Activated T-helper 9 cell treated with anti-CD3 and anti-CD28 coated beads, Interleukin-2, amount 50 U/mL, for 16 hours (primary cell): ENCODE measurements at places on chromosomes 2 and 18.

DNA sequence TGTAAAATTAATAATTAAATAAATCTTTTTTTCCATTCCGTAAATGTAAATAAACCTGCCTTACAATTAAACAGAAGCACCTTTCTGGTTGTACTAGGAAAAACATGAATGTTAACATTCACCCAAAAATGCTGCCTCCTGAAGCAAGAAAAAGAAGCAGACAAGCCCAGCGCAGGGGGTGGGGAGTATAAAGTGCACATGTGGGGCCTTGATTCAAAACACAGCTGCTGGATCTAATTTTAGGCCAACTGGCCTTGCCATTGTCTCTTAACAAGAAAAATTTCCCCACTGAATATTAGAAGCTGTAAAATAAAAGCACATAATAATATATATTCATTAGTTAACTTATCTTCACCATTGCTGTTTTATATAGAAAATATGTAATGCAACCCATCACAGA is 28.3 kb downstream of the TCF4 start:
- no peak for DNase-seq

DNA sequence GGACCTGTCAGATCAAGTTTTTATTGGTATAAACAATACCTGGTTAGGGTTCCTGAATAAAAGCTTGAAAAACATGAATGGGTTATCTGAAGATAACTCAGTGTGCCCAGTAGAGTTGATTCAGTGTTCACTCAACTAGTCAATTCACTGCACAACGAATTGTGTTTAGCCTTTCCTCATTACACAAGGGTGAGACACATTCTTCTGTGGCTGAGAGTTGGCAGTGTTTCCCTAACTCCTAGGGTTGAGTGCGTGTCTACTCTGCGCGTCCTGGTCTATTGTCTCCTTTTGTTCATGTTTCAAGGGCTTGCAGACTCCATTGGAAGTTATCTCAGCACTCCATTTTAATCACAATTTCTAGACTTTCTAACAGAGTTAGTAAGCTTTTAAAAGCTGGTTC is 32.8 kb upstream of the TMEM178A start:
- DNase-seq, result no peak

DNA sequence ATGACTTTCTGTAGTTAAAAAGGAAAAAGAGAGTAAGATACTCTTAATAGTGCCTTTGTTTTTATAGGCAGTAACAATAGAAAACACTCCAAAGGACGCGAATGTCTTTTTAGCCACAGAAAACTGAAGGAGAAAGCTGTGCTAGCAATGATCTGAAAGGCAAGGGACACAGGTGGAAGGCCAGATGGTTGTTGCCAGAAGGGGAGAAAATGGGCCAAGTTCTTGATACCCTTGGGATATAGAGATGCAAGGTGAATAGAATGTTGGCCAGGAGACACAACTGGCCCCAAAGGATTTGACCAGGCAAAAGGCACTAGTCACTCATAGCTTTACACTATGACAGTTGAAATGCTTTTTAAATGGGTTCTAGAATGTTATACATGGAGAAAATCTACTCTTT is 180.0 kb downstream of the NRXN1 start:
- no peak for DNase-seq

GRCh38 chr2:146246002-146246735 is 1598.7 kb upstream of the ACVR2A start:
- no peak for DNase-seq

DNA sequence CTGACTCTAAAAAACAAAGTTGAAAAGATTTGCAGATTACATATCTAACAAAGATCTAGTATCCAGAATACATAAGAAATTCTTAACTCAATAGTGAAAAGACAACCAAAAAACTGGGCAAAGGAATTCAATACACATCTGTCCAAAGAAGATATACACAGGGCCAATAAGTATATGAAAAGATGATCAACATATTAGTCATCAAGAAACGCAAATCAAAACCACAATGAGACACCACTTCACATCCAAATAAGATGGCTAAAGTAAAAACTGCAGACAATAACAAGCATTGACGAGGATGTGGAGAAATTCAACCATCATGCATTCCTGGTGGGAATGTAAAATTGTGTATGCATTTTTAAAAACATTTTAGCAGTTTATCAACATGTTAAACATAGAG is 256.0 kb downstream of the EIPR1 start:
- DNase-seq, result no peak

- no peak for DNase-seq
Measured at GRCh38 chr18:32237049-32237448, 47.2 kb downstream of the MEP1B start.

DNA sequence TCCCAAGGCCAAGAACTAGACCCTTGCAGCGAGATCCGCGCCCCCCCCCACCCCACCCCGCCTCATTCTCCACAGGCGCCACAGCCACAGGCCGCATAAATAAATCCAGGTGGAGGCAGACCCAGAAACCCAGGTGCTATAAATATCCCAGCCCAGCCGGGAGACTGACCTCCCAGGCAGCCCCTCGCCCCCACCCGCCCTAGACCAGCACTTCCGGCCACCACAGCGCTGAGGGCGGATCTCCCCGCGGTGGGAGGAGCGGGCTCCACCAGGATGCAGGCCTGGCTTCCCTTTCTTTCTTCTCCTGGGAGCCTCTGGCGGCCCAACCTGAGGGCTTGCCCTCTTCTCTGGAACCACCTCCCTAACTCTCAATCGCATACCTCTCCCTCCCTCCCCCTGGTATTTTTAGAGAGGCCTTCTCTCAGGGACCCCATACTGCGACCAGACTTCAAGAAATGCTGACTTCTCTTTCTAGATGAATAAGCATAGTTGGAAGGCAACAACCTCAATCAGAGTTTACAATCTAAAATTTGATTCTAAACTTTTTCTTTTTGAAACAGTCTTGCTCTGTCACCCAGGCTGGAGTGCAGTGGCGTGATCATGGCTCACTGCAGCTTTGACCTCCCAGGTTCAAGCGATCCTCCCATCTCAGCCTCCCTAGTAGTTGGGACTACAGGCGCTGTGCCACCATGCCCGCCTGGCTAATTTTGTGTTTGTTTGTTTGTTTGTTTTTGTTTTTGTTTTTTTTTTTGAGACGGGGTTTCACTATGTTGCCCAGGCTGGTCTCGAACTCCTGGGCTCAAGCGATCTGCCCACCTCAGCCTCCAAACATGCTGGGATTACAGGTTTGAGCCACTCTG is 55.0 kb downstream of the PKDCC start:
- no peak for DNase-seq

DNA sequence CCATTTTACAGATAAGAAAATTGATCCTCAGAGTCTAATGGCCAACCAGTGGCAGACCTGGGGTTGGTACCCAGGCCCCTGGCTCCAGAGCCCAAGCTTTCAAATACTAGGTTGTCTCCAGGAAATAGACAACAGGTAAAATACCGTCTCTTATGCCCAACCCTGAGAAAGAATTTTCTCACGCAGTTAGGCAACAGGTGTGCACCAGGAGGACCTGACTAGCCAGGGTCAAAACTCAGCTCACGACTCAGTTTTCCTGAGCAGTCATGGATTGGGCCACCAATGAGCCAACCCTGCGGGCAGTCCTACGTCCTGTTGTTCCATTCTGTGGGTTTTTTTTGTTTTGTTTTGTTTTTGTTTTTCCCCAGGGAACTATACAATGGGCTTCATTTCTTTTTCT is 13.5 kb downstream of the TRIB2 start:
- DNase-seq, result no peak

- DNase-seq, result no peak
Measured at GRCh38 chr2:3300224-3300995, 77.2 kb downstream of the EIPR1 start.

DNA sequence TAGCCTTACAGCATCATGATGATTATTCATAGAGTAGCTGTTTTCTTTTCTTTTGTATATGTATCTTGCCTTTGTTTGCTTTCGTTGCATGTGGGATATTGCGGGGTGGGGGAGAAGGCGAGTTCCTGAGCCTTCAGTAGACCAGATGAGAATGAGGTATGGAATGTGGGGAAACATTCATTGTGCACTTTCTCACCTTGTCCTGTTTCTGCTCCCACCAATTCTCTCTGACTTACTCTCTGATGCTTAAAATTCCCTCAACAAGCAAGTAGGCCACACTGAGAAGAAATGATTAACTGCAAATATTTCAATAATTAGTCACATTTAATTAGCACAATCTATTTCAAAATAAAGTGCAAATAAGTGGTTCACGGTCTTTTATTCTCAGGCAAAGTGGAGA is 31.0 kb downstream of the GKN2 start:
- DNase-seq, result no peak

DNA sequence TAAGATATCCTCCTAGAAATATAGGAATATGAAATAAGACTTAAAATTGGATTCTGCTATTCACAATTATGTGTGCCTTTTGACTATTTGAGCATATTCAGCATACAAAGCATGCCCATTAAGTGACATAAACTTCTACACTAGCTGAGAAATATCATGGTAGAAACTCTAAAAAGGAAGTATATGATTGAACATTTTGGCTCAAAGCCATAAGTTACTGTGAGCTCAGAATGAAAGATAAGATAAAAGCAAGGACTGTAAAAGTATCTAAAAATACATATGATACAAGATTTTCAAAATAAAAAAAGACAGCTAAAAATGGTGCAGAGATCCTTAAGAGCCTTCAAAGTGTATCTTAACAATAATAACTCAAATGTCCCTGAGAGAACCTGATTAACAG is 340.5 kb upstream of the SLC39A10 start:
- DNase-seq, result no peak

DNA sequence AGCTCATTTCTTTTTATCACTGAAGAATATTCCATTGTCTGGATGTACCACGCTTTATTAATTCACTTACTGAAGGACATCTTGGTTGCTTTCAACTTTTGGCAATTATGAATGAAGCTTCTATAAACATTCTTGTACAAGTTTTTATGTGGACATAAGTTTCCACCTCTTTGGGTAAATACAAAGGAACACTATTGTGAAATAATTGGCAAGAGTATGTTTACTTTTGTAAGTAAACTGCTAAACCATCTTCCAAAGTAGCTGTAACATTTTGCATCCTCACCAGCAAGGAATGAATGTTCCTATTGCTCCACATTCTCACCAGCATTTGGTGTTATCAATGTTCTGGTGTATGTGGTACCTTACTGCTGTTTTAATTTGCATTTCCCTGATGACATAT is 15.8 kb upstream of the VWC2L start:
- no peak for DNase-seq

DNA sequence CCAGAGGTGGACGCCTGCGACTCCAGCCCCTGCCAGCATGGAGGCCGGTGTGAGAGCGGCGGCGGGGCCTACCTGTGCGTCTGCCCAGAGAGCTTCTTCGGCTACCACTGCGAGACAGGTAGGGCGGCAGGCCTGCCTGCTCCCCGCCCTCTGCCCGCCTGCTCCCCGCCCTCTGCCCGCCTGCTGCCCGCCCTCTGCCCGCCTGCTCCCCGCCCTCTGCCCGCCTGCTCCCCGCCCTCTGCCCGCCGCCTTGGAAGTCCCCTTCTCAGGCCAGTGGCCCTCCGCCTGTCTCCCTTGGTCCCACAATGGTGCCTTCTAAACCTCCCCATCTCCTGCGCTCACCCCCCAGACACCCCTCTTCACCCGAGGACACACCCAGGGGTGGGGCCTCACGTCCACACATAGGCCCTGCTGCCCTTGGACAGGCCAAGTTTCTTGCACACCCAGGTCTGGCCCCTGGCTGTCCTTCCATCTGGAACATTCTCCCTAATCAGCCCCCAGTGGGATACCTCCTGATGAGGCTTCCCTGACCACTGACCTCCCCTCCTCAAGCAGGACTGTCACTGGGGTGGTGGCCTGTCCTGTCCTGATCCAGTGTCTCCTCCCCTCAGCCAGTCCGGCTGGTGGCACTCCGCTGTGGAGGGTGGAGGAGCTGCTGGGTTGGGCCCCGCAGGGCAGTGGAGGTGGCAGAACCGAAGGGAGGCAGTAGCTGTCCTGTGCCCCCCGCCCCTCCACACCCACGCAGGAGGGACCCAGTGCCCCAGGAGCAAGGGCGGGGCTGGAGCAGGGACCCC is 37.9 kb downstream of the MTERF4 start:
- peak; percentile 15 for DNase-seq

- DNase-seq, result no peak
Measured at GRCh38 chr2:211751848-211752247, 786.8 kb downstream of the ERBB4 start.

- DNase-seq, result no peak
Measured at GRCh38 chr2:64311948-64312621, 141.9 kb upstream of the LGALSL start.

GRCh38 chr18:63195326-63196159 is 124.0 kb downstream of the BCL2 start:
- no peak for DNase-seq
